ENCODE measurements at places on chromosomes 1 and 21. TPM values are rescaled to one million over a fixed set of nuclear protein-coding genes. Genes with fewer than 3 reads are reported as not detected.

Gene LRRC40
- 18.4 TPM for total RNA-seq

Gene TMEM200B
- 9.3 TPM for total RNA-seq

Gene SOAT1
- total RNA-seq, result 8.6 TPM

Gene FCRLB
- total RNA-seq, result 12.7 TPM

Gene LRRC53
- total RNA-seq, result not detected

Gene OR10J1
- not detected for total RNA-seq

Gene CFAP141
- not detected for total RNA-seq

Gene RBM15
- 47.0 TPM for total RNA-seq

Gene DPYD
- 11.7 TPM for total RNA-seq

Gene RASSF5
- 16.0 TPM for total RNA-seq

Gene SELP
- total RNA-seq, result not detected

Gene FCRL6
- total RNA-seq, result not detected

Gene H3-3A
- total RNA-seq, result 196 TPM

Gene OR10Z1
- not detected for total RNA-seq

DNA sequence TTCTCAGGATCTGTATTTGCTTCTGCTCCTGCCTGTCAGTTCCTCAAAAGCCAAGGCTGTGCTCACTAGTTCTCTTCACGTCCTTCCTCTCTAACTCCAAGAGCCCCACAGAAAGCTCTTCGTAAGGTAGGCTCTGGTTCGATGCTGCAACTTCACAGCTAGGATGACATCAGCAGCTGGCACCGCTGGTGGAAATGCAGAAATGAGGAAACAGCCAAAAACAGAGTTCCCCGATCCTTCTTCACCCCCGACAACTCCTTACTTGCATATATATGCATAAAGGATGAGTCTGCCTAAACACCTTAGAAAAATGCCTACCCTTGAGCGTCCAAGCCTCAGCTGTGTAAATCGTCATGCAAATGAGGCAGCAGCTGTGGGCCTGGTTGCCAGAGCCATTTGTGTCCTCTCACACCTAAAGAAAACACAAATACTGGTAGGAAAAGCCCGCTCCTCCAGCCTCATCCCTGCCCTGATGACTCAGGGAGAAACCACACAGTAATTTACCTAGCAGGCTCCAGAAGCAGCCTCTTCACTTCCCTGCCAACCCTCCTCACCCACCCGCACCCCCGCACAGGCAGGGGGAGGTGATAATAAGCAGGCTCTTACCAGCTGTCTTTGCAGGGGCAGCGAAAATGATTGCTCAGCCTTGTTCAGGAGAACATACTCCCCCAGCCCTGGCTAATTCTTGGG lies 28.2 kb downstream of the BATF3 start:
- DNase-seq, result peak; percentile 91

- DNase-seq, result no peak
These were observed 761 bp upstream of the UBE2J2 start for GRCh38 chr1:1274299-1274930.

- DNase-seq, result no peak
These were observed 238.4 kb upstream of the CACYBP start for GRCh38 chr1:174761335-174761734.

GRCh38 chr1:204029016-204029415 lies 43.9 kb upstream of the SOX13 start:
- no peak for DNase-seq

DNA sequence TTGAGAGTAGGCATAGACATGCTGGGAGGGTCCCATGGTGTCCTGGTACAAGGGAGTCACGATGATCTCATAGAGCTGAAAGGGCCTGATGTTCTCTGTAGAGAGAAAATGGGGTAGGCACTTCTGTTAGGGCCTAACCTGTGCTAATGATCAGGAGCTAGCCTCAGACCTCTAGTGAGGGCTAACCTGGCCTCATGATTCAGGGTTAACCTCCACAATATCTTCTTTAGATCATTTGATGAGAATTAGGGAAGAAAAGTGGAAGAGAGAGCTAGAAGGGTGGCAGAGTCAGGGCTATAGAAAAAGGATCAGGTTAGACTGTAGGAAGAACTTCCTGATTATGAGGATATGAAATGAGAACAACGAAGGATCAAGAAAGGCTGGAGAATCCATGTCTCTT lies 5.0 kb upstream of the MRPS15 start:
- DNase-seq, result no peak

GRCh38 chr1:162363823-162364222 lies 12.8 kb downstream of the SPATA46 start:
- no peak for DNase-seq

DNA sequence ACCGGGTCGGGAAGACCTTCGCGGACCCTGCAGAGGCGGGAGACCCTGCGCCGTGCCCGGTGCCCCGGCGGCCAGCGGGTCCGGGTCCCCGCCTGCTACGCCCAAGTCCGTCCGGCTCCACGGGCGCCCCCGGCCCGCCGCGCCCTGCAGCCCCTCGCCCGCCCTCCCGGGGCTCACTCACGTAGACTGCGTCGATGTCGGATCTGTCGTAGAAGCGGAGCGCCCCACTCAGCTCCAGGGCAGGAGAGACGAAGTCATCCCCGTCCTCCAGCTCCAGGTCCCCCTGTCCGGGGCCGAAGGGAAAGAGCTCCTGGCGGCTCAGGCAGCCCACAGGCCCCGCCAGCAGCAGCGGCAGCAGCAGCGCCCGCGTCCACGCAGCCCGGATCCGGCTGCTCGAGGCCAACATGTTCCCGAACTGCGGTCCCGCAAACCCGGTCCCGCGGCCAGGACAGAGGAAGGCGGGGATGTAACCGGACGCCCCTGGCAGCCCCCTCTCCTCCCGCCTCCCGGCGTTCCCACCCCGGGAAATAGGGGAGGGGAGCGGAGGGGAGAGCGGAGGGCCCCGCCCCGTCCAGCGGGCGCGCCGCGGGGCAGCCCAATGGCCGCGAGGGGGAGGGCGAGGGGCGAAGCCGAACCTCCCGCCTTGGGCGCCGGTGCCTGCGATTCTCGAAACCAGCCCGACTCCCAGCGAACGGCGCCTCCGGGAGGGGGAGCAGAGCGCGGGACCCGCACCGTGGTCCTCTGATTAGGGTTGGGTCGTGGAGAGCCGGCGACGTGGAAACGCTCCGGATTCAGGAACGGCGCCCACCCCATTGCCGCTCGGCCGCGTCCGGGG lies at the start of gene NID1:
Gene NID1 (minus strand): TSS at position 417 of the 835 bp plus-strand sequence. CDS start 11 bp downstream, at position 406.
- peak; percentile 71 for DNase-seq

DNA sequence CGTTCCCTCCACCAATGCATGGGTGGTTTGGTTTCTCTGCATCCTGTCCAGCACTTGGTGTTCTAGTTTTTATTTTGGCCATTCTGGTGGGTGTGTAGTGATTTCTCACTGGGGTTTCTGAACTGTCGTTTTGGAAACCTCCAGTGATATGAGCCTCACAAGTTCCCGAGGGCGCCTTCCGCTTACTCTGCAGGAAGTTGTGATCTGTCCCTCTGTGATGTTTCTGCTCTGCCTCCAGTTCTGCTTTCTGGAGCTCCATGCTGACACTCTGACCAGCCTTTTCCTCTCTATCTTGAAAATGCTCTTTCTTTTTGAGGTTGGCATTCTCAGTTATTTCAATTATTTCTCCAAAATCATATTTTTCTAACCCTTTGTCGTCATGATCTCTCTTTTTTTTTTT lies 111.6 kb downstream of the PLD5 start:
- DNase-seq, result no peak

DNA sequence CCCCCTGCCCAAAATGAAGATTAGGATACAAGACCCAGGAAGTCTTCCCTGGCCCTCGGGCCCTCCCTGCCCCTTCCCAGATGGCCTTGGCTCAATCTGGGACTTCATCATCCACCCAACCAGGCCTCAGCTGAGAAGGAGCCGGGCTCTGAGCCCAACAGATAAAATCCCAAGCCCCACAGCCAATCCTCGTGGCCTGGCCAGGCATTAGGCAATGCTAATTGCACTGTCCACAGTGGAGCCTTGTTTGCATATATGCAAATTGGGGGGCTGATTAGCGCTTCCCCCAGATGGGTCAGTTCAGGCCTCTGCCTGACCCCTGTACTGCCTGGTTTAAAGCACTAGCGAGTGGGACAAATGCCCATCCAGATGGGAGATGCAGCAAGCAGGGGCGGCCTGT lies 34.9 kb downstream of the IGSF21 start:
- DNase-seq, result no peak

DNA sequence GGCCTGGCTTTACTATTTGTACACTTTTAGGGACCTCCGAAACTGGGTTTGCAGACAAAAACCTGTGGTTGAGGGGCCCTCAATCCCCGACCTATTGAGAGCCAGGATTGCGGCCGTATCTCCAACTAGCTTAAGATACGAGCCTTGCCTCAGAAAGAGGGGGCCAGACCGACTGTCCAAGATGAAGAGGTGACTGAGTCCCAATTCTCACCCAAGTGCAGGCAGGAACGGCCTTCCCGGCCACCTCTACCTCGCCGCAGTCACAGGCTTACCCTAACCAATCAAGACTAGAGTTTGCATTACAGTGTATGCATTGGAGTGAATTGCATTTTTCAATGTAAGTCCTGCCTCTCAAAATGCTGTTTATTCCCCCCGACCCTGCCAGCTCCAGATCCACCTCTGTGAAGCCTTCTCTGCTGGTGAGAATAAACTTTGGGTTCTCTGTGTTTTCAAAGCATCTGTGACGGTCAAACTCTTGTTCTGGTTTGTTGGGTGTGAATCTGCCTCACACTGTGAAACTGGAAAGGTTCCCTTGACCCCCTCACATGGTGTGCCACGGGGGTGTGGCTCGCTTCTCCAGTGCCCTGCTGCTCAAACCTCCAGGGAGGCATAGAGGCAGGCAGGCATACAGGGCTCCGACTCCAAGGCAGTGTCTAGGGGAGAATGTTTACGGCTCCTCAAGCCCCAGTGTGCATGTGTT lies 62.2 kb upstream of the WLS start:
- DNase-seq, result no peak

DNA sequence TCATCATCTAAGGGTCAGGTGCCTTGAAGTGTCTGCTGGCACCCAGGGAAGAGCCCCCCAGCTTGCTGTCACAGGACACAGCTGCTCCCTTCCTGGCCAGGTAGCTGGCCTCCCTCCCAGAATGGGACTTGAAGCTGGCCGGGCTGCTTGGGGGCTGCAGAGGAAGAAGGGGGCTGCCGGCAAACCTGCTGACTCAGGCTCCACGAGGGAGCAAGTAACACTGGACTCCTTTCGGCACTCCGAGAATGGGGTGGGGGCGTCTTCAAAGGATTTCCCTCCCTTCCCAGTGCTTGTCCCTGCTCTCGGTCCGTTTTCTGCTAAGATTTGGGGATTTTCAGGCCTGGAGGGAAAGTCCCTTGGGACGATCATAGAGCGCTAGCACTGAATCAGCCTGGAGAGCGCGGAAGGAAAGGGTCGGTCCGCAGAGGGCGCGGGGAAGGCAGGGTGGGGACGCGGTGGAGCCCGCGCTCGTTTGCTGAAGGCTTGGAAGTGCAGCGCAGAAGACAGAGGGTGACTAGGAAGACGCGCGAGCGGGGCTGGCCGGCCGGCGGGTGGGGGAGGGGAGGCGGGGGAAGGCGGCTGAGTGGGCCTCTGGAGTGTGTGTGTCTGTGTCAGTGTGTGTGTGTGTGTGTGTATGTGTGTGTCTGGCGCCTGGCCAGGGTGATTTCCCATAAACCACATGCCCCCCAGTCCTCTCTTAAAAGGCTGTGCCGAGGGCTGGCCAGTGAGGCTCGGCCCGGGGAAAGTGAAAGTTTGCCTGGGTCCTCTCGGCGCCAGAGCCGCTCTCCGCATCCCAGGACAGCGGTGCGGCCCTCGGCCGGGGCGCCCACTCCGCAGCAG lies at the start of gene CSF1:
Gene CSF1 (plus strand): TSS at position 727 of the 840 bp plus-strand sequence. CDS start 175 bp downstream, outside the sequence.
- peak; percentile 48 for DNase-seq

- no peak for DNase-seq
These were observed 19.5 kb upstream of the IGSF21 start for GRCh38 chr1:18088077-18088594.

GRCh38 chr1:20980051-20980450 lies 192.9 kb upstream of the HP1BP3 start:
- no peak for DNase-seq

DNA sequence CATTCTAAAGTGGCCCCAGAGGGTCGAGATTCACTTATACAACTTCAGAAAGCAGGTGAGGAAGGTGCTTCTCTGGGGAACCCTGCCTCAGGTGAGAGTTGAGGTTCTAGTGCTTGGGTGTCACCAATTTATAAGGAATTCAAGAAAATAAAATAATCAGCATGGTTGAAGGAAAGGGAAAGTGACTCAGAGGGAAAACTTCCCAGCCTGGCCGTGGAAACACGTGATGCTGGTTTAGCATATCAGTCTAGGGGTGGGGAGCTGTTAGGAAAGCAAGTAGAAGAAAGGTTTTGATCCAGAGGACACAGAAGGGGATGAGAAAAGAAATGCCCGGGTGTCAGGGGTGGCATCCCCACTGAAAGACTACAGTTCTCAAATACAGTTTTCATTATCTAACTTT lies 37.7 kb upstream of the TMEM125 start:
- peak; percentile 58 for DNase-seq

GRCh38 chr21:33962290-33962689 lies 46.7 kb upstream of the ATP5PO start:
- DNase-seq, result no peak

GRCh38 chr1:32798191-32798590 lies 19.0 kb downstream of the YARS1 start:
- peak; percentile 97 for DNase-seq

DNA sequence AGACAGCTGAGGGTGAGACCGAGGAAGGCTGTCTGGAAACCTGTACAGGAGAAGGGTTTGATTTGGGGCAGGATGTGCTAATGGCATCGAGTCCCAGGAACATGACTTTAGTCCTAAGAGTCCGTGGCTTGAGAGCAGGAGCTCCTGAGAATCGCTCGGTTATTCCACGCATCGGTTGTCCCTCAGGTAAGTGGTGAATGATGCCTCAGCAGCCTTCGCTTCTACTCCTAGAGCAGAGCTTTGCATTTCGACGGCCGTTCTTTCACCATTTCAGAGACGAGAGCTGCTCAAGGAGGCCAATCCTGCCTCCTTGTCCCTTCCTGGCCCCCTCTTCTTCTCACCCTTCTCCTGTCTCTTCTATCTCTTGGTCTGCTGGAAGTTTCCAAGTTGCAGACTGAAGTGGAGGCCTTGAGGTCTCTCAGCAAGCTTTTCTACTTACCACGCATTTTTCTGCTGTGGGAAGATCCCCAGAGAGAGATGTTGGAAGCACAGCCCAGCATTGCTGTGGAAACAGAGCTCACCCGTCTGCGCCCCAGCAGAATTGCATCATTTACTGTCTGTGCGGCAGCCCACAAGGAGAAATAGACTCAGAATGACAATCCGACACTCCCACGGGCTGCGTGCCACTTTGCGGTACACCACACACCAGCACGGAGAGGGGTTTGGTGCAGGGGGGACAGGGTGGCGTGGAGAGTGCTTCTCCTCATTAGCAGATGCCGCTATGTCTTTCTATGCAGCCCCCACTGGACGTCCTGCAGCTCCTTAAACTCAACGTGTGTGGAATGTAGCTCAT lies 270.7 kb upstream of the C1orf174 start:
- no peak for DNase-seq

- peak; percentile 39 for DNase-seq
These were observed 64.0 kb upstream of the KIF1B start for GRCh38 chr1:10146391-10146790.

All from PC-3 (cell line).